ENCODE measurements at places on chromosomes 2 and 18. TPM values are rescaled to one million over a fixed set of nuclear protein-coding genes. Genes with fewer than 3 reads are reported as not detected.

Gene LDLRAD4
- 18.4 TPM for total RNA-seq

Gene ADRA2B
- 0.61 TPM for total RNA-seq

GRCh38 chr2:172572981-172573380 lies 17.1 kb downstream of the PDK1 start:
- DNase-seq: no peak

DNA sequence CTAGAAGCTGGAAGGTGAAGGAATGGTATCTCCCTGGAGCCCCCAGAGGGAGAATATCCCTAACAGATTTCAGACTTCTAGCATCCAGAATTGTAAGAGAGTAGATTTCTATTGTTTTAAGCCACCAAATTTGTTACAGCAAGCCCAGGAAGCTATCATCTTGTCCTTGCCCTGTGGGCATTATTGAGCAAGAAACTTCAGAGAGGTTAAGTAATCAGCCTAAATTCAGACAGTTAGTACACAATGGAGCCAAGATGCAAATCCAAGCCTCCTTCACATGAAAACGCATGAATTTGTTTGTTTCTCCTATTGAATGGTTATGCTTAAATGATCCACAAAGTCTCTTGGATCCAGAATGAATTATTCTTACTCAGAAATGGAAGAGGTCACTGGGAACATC lies 55.2 kb upstream of the TRIB2 start:
- no peak for DNase-seq

GRCh38 chr2:172894689-172895387 lies 159.2 kb downstream of the RAPGEF4 start:
- no peak for DNase-seq

GRCh38 chr2:88818381-88818780 lies 126.9 kb downstream of the RPIA start:
- no peak for DNase-seq

DNA sequence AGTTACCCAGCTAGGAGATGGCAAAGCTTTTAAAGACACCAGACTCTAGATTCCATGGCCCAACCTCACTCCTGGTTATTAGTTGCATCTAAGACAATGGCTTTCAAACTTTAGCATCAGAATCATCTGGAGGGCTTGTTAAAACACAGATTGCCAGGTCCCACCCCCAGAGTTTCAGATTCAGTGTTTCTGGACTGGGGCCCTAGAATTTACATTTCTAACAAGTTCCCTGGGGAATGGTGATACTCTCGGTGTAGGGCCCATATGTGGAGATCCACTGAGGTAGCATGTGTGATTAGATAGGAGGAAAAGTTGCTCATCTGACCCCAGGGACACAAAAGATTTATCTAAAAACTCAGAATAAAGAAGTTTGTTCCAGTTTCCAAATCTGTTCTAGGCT lies 14.5 kb upstream of the TTR start:
- DNase-seq: no peak

DNA sequence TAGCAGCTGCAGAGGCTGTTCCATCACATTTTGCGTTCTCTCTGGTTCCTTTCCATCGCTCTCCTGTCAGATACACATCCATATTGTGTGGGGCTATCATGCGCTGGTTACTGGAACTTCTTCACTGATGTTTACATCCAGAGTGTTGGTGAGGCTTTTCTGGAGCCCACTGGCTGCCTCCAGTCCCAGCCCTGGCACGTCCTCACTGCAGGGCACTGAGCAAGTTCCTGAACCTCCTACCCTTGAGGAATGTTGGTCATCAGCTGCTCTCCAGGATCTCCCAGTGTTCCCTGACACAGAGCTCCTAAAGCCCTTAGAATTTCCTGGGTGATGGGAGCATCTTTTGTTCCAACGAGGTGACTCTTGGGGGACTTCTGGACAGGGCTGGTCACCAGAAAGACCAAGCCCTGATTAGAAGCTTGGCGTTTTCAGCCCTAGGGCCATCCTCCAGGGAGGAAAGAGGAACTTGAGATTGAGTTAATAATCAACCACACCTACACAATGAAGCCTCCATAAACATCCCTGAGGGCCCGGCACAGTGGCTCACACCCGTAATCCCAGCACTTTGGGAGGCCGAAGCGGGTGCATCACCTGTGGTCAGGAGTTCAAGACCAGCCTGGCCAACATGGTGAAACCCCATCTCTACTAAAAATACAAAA lies 81.3 kb downstream of the TFCP2L1 start:
- DNase-seq: no peak
